T-helper 17 cell (primary cell): ENCODE measurements at places on chromosomes 1 and 21.

GRCh38 chr1:93571623-93572310 is 109.9 kb downstream of the BCAR3 start:
- DNase-seq: no peak

DNA sequence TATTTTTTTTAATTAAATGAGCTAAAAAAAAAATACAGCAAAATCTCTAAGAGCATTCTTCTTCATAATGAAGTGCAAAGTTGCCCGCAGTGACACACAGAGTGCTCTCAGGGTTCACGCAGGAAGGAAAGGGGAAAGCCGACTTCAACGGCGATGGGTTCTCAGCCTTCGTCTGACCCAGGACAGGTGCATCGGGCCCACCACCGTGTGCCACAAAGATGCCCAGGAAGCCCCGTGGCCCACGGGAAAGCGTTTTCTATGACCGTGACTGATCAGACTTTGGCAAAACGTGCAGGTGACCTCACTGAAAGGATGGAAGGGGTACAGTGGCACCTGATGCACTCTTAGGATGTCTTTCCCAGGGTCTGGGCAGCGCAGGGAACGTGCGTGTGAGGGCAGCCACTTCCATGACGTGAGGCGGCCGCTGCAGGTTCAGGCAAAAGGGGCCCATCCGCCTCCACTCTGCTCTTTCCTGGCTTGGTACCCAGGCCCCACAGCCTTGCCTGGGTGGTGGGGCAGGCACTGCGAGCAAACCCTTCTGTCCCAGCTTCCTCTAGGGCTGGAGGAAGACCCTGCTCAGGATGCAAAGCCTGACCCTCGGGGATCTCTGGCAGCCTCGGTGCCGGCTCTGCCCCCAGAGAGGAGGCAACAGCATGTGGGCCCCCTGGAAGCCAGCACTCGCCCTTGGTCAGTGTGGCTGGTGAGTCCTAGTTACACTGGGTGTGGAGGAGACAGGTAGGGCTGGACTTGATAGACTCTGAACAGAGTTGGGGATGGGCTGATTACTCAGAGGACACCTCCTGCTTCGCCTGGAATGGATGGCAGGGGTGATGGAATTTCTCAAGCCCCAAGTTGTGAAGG is 8.3 kb downstream of the LRRC47 start:
- DNase-seq: no peak

GRCh38 chr1:118890851-118891384 is 97.2 kb downstream of the TBX15 start:
- DNase-seq: no peak

GRCh38 chr21:41247561-41248545 is 68.7 kb upstream of the FAM3B start:
- DNase-seq: no peak

DNA sequence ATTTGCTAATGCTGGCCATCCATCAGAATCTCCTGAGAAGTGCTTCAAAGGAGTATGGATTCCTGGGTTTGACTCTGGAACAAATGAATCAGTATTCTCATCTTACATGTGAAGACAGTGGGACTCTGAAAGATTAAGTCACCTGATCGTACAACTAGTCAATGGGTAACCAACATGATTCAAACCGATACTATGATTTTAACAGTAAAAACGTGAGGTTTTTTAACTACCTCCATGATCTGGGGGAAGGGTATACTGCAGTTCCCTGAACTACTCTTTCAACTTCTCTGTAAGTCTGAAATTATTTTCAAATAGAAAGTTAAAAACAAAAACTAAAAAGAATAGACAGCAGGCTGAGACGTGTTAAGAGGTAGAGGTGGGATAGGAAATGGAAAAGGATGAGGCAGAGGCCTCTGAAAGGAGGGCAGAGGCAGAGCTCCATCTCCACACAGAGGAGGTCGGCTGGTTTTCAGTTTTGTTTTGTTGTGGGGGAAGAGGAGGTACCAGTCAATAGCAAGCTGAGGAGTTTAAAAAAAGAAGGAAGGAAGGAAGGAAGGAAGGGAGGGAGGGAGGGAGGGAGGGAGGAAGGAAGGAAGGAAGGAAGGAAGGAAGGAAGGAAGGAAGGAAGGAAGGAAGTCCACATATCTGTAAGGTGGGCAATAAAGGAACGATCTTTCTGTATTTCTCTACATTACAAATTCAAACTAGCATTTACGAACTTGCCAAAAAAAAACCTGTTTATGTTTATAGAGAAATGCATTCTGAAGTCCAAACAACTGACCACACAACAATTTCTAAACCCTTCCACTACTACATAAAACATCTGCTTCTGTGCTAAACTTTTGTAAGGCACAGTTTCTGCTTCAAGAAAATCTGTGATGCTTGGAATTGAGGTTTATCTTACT is 213.1 kb downstream of the RERE start:
- DNase-seq: no peak
